ENCODE measurements at places on chromosomes 1 and 21.
A peak's percentile ranks its signal among the peaks of the same experiment; 100 is the strongest.

GRCh38 chr1:119008483-119009311 is 20.6 kb upstream of the TBX15 start:
- peak overlapping the region; percentile 42 for H3K4me3 ChIP-seq
- H3K36me3 ChIP-seq = no peaks in the 10 kb centered on the region

DNA sequence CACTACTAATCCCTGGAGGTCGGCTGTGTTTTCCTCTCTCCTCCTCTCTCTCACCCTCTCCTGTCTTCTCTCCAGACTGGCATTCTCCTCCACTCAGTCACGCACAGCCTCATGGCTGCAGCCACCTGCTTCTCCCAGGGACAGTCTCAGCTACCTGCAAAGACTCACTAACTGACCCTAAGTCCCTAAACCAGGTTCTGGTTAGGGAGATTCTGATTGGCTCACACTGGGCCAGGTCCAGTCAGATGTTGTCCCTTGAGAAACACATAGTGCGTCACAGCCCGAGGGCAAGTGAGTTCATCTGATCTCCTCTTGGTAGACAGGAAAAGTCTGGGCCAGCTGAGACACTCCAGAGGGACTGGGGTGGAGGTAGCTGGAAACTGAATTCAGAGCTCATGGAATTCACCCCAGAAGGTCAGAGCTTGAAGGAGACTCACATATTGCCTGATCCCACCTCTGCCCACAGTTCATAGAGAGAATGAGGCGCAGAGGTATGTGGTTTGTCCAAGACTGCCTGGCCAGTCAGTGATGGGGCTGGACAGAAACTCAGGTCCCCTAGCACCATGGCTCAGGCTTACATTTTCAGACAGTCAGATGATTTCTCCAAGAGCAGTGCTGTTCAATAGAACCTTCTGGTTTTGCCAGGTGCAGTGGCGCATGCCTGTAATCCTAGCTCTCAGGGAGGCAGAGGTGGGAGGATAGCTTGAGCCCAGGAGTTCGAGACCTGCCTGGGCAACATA is 40.4 kb upstream of the RPL11 start:
- H3K4me1 ChIP-seq = peaks cover 6% of the 10 kb centered on the region
- H3K4me3 ChIP-seq = no peak overlapping the region
- H3K36me3 ChIP-seq = no peaks in the 10 kb centered on the region
- DNase-seq = peak; percentile 27
- no peaks in the 10 kb centered on the region for H3K27me3 ChIP-seq
- H3K27ac ChIP-seq = no peak overlapping the region

- H3K36me3 ChIP-seq = no peaks in the 10 kb centered on the region
- no peak for DNase-seq
- H3K4me1 ChIP-seq = peaks cover 29% of the 10 kb centered on the region
- H3K4me3 ChIP-seq = no peak overlapping the region
Measured at GRCh38 chr21:40179166-40179565, 311.9 kb downstream of the PCP4 start.

DNA sequence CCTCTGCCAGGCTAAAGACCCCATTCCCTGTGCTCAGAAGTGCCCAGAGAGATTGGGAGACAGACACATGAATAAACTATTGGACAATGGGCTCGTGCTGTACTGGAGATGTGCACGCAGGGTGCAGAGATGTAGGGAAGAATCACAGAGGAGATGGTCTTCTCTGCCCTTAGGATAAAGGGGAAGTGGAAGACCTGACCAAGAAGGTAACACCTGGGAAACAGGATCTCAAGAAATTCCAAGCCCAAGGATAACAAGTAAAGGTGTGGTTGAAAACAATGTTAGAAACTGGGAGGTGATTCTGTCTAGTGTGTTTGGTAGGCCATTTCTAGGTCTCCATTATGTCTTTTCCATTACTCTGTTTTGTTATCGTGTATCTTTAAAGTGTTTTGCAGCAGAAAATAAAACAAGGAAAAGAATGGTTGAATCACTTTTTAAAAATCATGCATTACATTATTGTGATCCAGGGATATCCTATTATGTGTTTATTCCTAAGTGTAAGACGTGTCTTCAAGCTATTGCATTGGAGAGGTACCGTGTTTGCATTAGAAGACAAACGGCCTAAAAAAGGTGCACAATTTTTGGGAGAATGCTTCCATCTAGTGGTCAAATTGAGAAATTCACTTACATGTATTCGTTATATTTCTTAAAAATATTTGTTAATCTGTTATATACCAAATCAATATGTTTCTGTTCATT is 40.8 kb upstream of the KCTD3 start:
- H3K4me3 ChIP-seq = no peak overlapping the region
- no peaks in the 10 kb centered on the region for H3K4me1 ChIP-seq
- H3K36me3 ChIP-seq = no peaks in the 10 kb centered on the region
- peak; percentile 15 for DNase-seq
- H3K27ac ChIP-seq = no peak overlapping the region

DNA sequence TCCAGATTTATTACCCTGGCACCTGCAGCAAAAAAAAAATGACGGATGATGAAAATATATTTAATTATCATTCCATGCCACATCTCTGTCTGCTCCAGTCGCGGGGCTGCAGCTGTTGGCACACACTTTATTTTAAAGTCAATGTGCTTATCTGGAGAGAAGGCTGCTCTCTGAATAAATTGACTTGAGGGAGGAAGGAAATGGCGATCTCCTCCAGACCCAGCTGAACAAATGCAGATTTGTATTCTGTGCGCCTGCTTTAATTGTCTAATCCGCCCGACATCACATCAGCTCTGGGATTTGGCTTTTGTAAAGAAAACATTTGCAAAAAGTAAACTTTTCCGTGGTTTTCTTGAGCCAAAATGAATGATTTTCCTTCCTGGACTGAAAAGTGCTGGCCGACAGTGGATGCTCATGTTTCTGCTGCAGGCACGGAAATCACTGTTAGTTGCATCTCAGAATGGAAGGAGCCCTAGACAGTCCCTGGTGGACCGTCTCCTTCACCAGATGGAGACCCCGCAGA is 150.2 kb downstream of the CAMTA1 start:
- peak; percentile 64 for DNase-seq
- no peaks in the 10 kb centered on the region for H3K27me3 ChIP-seq
- H3K4me1 ChIP-seq = no peaks in the 10 kb centered on the region
- H3K4me3 ChIP-seq = peak overlapping the region; percentile 47
- no peak overlapping the region for H3K27ac ChIP-seq

GRCh38 chr1:104196136-104196535 is 446.4 kb downstream of the AMY1C start:
- no peaks in the 10 kb centered on the region for H3K4me1 ChIP-seq
- H3K27me3 ChIP-seq = no peaks in the 10 kb centered on the region
- DNase-seq = peak; percentile 28
- no peak overlapping the region for H3K4me3 ChIP-seq
- H3K36me3 ChIP-seq = no peaks in the 10 kb centered on the region

DNA sequence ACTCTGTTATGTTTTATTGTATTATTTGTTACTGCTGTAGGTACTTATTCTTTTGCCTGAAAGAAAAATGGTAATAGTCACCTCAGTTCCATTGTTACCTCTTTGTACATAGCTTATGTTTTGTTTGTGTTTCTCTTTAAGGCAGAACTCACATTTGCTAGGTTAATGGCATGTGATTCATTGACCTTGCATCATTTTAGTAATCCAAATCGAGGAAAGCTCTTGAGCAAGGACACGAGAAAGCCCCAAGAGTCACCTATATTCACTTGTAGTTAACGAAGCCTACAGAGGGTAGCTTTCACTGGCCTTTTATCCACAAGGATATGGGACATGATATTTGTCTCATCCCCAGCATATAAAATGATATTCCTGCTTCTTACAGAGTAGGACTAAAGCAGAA is 1765.2 kb downstream of the NCAM2 start:
- H3K36me3 ChIP-seq = no peaks in the 10 kb centered on the region
- H3K27ac ChIP-seq = no peak overlapping the region
- no peaks in the 10 kb centered on the region for H3K4me1 ChIP-seq
- H3K4me3 ChIP-seq = no peak overlapping the region
- DNase-seq = no peak

GRCh38 chr1:206074839-206075238 is 21.9 kb downstream of the RHEX start:
- H3K27me3 ChIP-seq = peaks cover 22% of the 10 kb centered on the region
- H3K4me1 ChIP-seq = no peaks in the 10 kb centered on the region
- no peak for DNase-seq
- H3K36me3 ChIP-seq = no peaks in the 10 kb centered on the region

- no peak overlapping the region for H3K4me3 ChIP-seq
- H3K27me3 ChIP-seq = no peaks in the 10 kb centered on the region
- no peak for DNase-seq
- H3K4me1 ChIP-seq = peaks cover 8% of the 10 kb centered on the region
Measured at GRCh38 chr1:9289090-9289534, 3.6 kb upstream of the SPSB1 start.

- no peaks in the 10 kb centered on the region for H3K27me3 ChIP-seq
- H3K4me1 ChIP-seq = no peaks in the 10 kb centered on the region
- no peaks in the 10 kb centered on the region for H3K36me3 ChIP-seq
- peak; percentile 81 for DNase-seq
- H3K27ac ChIP-seq = peak overlapping the region; percentile 93
Measured at GRCh38 chr1:50346621-50347020, 76.6 kb downstream of the DMRTA2 start.

All from SK-N-SH (cell line).